Naive thymus-derived CD8-positive, alpha-beta T cell (primary cell): ENCODE measurements at places on chromosomes 2 and 18.

GRCh38 chr2:204982303-204982702 lies 437.0 kb downstream of the PARD3B start:
- no peak for DNase-seq

GRCh38 chr2:226738821-226739544 lies 60.6 kb downstream of the IRS1 start:
- DNase-seq = no peak

DNA sequence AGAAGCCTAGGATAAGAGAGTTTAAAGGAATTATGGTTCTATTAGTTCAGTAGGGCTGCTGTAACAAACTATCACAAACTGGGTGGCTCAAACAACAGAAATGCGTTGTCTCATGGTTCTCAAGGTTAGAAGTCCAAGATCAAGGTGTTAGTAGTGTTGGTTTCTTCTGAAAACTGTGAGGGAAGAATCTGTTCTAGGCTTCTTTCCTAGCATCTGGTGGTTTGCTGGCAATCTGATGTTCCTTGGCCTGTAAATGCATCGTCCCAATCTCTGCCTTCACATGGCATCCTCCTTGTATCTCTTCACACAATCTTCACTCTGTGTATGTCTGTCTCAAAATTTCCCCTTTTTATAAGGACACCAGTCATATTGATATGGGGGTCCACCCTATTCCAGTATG lies 76.3 kb downstream of the MDH1 start:
- no peak for DNase-seq

GRCh38 chr2:230505162-230505561 lies 89.2 kb downstream of the SP100 start:
- DNase-seq = no peak

DNA sequence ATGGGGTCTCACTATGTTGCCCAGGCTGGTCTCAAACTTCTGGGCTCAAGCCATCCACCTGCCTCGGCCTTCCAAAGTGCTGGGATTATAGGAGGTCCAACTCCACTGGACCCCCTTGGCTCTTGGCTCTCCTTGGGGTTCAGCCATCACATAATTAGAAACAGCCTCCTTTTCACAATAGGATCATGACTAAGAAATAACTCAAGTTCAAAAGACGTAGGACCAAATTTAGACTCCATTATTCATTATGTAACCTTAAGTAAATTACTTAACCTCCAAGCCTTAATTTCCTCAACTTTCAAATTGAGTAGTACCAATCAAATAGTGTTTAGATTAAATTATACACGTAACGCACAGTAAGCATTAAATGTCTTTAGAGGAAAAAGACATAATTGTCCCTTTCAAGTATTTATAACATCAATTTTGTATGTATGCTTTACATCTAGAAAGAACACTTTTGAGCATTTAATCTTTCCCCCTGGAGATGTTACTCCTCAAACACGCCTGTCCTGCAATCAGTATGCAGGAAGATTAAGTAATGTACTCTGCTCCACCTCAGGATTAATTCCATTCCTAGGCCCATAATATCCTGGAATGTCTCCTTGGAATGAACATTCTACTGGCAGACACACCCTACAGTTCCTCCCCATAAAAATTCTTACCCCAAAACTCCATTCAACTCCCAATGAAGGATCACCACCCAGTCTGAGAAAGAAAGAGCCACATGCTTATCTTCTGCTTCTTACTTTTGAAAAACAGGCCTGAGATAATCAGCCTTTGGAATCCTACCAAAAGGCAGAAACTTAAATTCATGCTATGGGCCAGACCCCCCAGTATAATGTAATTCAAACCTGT lies 49.1 kb downstream of the COBLL1 start:
- no peak for DNase-seq

DNA sequence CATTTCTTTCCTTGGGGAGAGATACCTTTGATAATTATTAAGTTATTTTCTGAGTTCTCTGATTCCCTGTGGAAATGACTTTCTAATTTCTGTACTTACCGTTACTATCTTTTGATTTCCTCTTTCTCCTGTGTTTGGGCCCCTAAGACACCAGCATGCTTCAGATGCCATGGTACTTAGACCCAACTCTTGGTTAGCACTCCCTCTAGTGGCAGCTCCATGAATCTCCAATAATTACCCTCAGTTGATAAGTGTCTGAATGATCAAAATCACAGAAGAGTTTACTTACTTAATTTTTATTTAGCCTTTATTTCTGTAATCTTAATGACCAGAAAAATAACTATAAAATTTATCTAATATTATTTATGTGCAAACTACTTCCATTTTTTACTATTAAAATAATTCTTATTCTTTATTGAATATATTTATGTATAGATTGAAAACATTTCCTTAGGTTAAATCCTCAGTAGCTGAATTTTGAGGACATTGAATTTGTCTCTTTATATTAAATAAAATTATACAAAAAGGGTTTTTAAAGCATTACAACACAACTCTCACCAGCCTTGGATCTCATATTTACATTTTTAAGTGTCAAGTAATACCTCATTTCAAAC lies 300.4 kb downstream of the KCNS3 start:
- no peak for DNase-seq

DNA sequence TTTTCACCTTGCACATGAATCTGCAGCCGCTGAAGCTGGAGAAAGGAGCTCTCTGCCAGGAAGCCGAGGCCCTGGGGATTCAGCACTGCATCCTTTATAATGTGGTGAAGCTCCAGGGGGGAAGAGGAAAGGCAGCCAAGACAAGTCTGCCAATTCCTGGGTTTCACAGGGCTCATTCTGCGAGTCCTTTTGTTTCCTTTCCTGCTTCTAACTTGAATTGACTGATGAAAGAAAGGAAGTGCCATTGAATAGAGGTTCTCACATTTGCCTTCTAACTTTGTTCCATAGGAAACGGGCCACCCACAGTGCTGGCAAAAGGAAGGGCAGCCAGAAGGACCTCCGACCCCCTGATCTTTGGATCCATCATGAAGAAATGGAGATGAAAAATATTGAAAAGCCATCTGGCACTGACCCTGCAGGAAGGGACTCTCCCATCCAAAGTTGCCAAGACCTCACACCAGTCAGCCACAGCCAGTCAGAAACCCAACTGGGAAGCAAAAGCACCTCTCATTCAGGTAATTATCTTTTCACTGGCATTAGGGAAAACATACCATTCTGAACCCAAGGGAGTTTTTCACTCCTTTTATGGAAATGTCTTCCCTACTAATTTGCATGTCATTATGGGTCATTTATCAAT lies 765.4 kb downstream of the MBD2 start:
- no peak for DNase-seq

DNA sequence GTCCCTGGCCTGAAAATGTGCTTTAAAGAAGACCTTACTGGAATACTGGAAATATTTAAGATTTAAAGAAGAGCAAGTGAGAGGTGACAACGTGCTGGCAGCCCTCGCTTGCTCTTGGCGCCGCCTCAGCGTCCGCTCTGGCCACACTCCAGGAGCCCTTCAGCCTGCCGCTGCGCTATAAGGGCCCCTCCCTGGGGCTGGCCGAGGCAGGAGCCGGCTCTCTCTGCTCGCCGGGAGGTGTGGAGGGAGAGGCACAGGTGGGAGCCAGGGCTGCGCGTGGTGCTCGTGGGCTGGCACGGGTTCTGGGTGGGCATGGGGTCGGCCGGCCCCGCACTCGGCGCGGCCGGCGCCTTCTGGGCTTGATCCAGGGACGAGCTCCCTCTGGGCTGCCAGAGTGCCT lies 2.9 kb upstream of the COQ10B start:
- no peak for DNase-seq

DNA sequence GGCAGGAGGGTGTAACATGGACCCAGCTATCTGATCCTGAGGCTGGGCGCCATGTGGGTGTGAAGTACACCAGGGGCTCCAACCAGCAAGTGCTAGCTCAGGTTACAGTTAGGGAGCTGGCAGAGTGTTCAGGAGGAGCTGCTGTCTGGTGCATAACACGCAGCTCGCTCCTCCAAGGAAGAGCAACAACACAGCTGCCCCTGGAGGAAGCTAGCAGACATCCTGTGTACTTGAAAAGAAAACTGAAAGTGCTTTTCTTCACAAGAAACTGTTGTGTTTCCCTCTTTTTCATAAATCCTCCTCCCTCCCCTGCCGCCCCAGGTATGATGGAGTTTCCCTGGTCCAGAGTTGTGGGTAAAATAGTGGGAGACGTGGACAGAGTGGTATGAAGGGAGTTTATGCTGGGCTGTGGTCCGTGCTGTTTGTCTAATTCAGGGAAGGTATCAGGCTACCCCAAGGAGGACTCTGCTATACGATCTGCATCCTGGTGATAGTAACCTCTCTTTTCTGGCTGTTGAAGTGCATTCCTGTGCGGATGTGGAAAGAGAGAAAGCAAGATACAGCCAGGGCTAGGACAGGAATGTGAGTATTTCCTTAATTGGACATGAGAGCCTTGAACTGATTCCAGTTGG lies 6.1 kb upstream of the LBH start:
- DNase-seq = peak; percentile 38

- DNase-seq = no peak
Measured at GRCh38 chr2:124755386-124755785, 730.3 kb downstream of the CNTNAP5 start.

GRCh38 chr2:76760367-76760704 lies 761.8 kb downstream of the LRRTM4 start:
- DNase-seq = no peak

DNA sequence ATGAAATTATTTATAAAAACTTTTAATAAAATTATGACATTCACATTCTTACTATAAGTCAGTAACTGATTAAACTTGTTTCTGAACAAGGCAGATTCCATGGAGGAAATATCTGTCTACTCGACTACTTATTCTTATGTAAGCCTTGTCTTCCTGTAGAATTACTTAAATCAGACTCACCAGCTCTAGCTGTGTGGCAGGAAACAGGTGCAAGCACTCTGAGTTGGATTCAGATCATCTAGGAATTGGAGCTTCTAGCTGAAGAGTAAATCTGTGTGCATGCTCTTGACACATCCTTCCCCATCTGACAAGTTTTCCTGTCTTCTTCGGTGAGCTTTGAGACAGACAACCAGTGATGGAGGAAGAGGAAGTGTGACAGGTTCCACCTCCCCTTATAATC lies 284.7 kb downstream of the TRIB2 start:
- DNase-seq = no peak

DNA sequence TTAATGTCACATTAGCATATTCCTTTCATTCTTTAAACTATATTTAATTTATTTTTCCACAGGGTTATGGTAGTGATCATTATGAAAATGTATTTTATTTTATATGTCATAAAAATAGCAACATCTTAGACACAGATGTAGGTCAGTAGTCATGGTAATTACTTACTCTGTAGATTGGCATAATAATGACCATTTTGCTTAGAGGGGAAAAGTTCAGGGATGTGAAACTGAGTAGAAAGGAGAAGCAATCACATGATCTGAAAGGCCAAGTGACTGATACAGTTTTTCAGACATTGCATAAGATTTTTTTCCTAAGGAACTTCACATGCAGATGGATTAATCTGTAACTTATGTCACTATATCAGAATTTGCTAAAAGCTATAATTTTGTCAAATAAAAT lies 286.9 kb downstream of the CTNNA2 start:
- no peak for DNase-seq

GRCh38 chr2:15601681-15602080 lies 10.0 kb downstream of the DDX1 start:
- no peak for DNase-seq

DNA sequence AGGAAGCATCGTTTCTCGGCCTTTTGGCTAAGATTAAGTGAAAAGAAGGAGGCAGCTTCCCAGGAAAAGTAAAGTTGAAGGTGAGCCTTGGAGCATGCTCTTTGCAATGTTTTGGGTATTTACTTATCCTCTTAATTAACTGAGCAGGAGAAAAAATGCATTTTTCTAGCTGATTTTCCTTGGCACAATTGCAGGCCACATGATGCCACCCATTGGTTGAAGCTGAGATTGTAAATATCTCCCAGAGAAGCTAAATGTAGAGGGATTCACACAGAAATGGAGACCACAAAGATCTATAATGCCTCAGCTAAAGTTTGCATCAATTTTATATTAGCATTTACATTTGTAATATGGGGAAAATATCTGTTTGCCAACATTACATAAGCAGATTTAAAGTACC lies 294.1 kb downstream of the KCNS3 start:
- no peak for DNase-seq

DNA sequence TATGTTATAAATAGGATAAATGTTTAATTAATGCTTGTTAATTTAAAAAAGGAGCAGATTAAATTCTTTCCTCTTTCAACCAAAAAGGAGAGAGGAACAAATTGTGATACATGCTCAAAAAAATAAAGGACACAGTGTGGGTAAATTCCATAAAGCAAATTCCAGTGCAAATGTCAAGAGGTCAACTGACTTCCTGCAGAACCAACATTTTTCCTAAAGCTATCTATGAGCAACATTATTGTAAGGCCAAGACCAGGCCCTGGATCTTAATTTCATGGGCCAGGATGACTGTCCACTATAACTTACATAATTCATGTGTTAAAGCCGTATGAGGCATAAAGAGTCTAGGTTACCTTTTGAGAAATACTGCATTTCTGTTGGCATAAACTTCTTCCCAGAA lies 93.9 kb upstream of the RPE start:
- no peak for DNase-seq

- DNase-seq = peak; percentile 39
Measured at GRCh38 chr2:11446733-11447248, 19.2 kb downstream of the E2F6 start.

DNA sequence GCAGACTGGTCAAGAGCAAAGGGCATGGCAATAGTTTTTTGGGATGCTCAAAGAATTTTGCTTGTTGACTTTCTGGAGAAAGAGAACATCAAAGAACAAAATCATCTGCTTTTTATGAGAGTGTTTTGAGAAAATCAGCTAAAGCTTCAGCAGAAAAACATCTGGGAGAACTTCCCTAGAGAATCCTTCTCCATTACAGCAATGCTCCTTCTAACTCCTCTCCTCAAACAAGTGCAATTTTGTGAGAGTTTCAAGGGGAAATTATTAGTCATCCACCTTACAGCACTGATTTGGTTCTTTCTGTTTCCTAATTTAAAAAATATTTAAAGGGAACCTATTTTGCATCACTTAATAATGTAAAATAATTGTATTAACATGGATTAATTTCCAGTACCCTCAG lies 226.9 kb upstream of the NXPH2 start:
- DNase-seq = no peak

DNA sequence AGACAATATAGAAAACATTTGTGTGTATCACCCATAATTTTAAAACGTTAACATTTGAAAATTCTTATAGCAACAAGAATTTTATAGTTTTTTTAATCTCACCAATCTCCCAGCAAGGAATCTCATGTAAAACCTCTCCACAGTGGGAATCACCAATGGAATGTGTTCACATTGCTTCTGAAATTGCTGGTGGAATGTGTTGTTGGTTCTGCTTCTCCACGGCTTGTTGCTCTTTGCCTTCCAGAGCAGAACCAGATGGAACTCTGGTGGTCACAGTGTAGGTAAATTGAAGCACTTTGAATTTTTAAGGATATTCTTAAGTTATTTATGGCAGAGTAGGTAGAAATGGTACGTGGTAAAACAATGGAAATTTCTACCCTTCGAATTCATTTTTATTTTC lies 35.1 kb downstream of the DCAF17 start:
- DNase-seq = no peak

DNA sequence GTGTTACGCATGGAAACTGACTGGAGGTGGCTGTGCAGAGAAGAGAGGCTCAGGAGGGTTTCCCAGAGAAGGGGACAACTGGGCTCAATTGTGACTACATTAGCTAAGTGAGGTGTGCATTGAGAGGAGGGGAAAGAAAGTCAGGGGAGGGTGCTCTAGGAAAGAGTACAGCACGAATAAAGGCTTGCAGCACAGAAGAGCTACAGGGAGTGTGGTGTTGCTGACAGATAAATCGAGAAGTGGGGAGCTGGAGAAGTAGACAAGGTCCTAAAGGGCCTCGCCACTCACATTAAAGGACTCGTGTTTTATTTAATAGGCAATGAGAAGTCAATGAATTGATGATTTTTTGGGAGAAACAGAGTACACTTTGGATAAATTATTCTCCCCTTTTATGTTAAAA lies 65.7 kb upstream of the CTAGE1 start:
- DNase-seq = no peak
